ENCODE measurements at places on chromosomes 13 and 19.

DNA sequence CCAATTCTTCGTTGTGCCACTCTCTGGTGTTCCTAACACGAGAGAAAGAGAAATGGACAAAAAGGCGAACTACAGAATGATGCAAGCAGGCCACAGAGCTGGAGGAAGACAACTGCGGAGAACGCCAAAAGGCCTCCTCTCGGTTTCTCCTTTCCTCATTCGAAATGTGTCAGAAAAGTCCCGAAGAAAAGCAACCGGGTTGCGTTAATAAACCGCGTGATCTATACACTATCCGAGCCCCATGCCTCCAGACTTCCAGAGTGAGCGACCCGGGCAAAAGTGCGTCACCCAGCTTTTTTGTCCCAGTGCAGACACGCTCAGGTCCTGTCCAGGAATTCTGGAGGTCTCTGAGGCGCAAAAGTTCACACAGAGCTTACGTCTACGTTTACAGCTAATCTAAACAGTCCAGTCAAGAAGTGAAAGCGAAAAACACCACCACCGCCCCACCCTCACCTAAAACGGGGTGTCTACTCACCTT, 413 bp downstream of the N4BP2L2 start:
- DNase-seq, result no peak

- no peak for DNase-seq
These were observed 12.2 kb downstream of the NFIX start for GRCh38 chr19:13007292-13008045.

- no peak for DNase-seq
These were observed 152.5 kb upstream of the MAB21L1 start for GRCh38 chr13:35629026-35629425.

DNA sequence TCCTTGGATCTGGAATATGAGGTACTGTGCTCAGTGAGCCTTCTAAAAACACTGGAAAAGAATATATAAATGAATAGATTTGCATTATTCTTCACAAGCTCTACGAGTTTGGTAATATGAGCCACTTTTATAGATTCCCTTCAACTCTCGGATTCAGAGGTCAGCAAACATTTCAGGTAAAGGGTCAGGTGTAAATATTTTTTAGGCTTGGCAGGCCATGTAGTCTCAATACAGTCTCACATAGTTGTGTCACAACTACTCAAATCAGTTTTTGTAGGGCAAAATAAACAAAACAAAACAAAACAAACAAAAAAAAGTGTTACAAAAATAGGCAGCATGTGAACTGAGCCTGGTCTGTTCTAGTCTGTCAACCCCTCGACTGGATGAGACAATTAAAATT, 57.4 kb downstream of the PSPC1 start:
- no peak for DNase-seq

- DNase-seq, result no peak
These were observed 135.3 kb upstream of the MCF2L start for GRCh38 chr13:112833551-112834257.

DNA sequence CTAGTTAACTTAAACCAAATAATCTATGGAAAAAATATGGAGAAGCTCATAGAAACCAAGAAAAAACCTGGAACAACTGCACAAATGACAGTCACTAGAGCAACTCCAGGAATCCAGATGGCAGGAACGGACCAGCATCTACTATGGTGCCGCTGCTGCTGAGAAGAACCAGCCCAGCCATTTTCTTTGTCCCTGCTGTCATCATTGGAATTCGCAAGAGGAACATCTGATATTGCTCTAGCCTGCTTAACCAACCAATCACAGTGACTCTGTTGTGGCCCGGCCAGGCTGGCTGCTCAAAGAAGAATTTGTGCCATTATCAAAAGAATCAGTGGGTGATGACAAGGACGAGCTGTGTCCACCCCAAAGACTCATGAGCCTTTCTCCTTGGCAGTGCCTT, 33.1 kb upstream of the CEBPA start:
- DNase-seq, result no peak

GRCh38 chr19:43584484-43584883, 8.9 kb downstream of the PINLYP start:
- DNase-seq, result no peak

GRCh38 chr13:86862137-86862536, 809.0 kb upstream of the SLITRK5 start:
- no peak for DNase-seq

- no peak for DNase-seq
These were observed 60.0 kb downstream of the MCF2L start for GRCh38 chr13:113029061-113029445.

- DNase-seq, result no peak
These were observed 450 bp downstream of the NDUFA11 start for GRCh38 chr19:5903056-5903623.

DNA sequence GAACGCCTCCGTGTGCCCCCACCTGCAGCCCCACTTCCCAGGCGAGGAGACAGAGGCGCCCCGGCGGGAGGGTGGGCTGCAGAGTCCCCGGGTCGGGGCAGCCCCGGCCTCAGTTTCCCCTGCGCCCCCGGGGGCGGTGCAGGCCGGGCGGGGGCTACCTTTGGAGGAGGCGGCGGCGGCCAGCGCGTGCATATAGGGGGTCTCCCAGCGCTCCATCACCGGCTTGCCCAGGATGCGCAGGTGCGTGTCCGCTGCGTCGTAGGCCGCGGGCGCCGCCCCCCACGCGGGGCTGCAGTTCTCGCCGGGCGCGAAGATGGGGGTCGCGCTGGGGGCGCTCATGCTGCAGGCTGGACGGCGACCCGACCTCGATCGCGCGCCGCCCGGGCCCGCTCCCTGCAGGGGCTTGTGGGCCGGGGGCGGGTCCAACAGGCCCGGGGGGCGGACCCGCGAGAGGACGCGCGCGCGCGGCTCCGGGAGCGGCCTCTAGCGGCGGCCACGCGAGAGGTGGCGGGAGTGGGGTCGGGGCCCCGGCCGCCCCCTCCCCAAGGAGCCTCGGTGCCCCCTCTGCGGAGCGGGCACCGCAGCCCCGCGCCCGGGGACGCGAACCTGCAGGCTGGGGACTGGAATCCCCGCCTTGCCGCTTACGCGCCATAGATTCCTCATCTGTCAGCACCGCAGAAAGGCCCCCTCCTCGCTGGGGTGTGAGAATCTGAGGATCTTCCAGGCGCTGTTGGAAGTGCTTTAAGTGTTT, at the start of gene GAMT:
GAMT (minus strand) TSS at position 405 of the 751 bp plus-strand sequence; CDS start at position 339, 66 bp downstream.
- peak; percentile 78 for DNase-seq

- no peak for DNase-seq
These were observed 84.6 kb downstream of the ATP11A start for GRCh38 chr13:112774448-112774792.

- no peak for DNase-seq
These were observed at the start of gene CEACAM8 for GRCh38 chr19:42594617-42595489. TSS of gene CEACAM8 (minus strand) at chr19:42594924. CDS start at chr19:42594828, 96 bp downstream.

GRCh38 chr13:101736566-101736965, 284.1 kb downstream of the ITGBL1 start:
- DNase-seq, result no peak

- peak; percentile 41 for DNase-seq
These were observed 9.6 kb downstream of the ABHD13 start for GRCh38 chr13:108227651-108228272.

DNA sequence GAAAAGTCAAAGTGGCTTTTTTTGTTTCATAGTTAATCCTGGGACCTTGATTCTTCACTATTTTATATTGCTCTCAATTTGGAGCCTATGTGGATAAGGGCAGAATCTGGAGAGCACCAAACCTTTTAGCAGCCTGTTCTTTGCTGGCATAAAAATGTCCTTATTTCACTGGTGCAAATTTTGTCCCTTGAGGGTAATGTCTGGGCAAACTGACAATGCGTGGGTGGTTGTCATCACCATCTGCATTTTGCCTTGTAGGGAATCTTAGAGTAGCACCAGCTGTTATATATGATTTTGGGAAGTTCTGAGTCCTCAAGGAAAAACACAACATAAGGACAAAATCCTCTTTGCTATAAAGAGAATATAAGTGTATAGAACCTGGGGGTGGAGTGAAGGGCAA, 336.9 kb upstream of the HTR2A start:
- no peak for DNase-seq

- DNase-seq, result peak; percentile 78
These were observed 73.9 kb upstream of the GPR183 start for GRCh38 chr13:99380921-99381645.

DNA sequence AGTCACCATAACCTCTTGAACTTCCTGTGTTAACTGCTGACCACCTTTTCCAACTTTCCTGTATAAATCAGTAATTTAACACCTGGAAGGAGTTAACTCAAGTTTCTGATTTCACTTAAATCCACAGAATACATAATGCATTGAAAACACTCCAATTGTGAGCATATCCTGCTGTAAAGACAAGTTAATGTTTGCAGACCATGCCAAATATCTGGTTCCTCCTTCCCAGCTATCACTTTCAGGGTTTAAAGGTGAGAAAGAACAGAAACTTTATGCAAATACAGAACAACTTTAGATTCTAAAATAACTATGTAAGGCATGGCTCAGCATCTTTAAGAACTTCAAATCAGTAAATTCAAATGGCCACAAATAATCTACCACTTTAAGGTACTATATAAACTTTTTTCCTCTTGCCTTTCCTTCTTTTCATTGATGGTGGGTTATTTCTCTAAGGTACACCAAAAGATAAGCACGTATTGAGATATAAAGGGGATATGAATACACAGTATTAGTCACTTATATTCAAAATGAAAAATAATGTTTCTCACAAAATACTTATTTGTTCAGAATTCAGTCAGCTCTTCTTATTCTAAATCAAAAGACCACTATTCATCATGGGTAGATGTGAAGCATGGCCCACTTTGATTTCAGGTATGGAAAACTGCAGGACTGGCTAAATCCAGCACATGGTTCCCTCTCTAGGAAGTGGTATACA, 6.6 kb upstream of the TPTE2 start:
- DNase-seq, result no peak

DNA sequence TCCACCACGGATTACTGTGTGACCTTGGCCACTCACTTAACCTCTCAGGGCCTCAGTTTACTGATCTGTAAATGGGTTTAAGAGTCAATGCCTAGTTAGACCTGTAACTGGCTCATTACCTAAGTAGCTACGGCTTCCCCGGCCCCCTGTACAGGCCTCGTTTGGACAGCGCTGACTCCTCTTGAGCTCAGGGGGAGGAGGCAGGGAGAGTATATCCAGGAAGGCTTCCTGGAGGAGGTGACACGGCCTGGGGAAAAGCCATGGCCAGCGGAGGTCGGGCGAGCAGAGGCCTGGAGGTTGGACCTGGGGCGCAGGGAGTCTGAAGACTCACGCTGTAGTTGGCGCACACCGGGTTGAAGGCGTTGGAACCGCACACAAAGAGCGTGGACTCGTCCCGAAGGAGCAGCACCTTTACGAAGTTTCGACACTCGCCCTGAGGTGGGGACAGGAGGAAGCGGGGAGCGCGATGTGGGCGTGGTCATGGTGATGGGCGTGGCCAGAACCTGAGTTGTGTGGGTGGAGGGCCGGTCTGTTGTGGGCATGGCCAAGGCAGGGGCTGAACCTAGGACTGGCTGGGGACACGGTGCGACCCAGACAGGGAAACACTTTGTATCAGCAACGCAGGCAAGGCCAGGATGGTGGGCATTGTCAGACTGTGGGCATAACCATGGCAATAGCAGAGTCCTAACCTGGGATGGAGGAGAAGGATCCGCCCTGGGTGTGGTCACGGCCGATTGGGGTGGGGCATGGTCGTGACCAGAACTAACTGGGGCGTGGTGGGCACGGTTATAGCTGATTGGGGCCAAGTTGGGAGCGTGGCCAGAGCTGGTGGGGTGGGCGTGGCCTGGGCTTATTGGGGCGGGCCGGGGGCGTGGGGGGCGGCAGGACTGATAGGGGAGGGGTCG, 3.6 kb downstream of the SEMA6B start:
- no peak for DNase-seq

- DNase-seq, result no peak
These were observed 31.8 kb upstream of the RFXAP start for GRCh38 chr13:36787181-36787580.

DNA sequence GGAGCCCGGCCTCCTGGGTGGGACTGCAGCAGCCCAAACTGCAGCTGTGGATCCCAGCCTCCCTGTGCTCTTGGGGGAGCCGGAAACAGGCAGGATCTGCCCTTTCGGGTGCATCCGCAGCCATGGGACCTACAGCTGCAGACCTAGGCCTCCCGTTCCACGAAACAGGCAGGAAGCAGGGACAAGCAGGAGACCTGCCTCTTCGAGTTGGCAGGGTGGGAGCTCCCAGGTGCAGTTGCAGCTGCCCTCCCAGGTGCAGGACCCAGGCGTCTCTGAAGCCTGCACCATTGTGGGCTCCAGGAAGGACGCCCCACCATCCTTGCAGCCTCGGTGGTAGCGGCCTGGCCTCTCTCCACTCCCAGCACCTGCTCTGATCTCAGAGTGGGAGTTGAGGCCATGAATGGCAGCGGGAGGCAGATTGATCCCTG, 189.0 kb upstream of the KLHL1 start:
- DNase-seq, result no peak

GRCh38 chr13:25881971-25882451, 169.8 kb downstream of the SHISA2 start:
- DNase-seq, result no peak

- DNase-seq, result peak; percentile 36
These were observed 34.4 kb upstream of the OXGR1 start for GRCh38 chr13:97028441-97029299.

All from CD4-positive, alpha-beta T cell treated with Interleukin-6 for 4 hours (primary cell).